ENCODE measurements at places on chromosomes 3 and 15.

DNA sequence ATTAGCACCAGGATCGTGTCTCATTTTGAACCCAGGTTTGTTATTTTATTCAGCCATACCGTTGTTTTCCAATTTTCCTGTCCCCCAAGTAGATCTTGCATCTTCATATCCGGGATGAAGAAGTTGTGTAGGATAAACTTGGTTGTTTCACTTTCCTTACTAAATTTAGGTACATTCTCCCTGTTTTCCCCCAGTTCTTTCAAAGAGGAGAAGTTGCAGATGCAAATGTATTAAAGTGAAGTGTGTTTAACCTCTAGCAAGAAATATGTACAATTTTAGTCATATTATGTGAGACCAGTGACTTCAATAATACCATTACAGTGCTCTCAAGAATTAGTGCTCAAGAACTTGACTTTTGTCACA is 1.3 kb downstream of the ATXN7 start:
- DNase-seq: no peak
- no peaks in the 10 kb centered on the region for H3K36me3 ChIP-seq
- H3K27ac ChIP-seq: no peak overlapping the region
- H3K27me3 ChIP-seq: no peaks in the 10 kb centered on the region
- H3K4me1 ChIP-seq: peaks cover 27% of the 10 kb centered on the region

DNA sequence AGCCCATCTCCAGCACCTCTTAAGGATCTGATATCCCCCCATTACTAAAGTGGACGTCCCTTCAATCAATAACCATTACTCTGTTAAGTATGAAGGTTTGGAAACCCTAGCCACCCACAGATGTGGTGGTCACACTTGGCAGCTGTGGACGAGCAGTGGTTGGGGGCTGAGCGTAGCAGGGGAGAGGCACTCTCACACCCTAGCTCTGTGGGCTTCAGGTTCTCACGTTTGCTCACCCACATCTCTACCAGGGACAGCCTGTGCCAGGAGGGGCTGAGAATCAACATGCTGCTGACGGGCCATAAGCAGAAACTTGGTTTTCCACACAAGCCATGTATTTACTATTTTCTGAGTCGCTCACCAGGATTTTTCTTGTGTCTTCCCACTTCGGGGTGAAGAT is 287.2 kb downstream of the ADAMTS17 start:
- no peaks in the 10 kb centered on the region for H3K4me1 ChIP-seq
- no peaks in the 10 kb centered on the region for H3K36me3 ChIP-seq
- H3K4me3 ChIP-seq: no peak overlapping the region
- H3K27ac ChIP-seq: no peak overlapping the region

DNA sequence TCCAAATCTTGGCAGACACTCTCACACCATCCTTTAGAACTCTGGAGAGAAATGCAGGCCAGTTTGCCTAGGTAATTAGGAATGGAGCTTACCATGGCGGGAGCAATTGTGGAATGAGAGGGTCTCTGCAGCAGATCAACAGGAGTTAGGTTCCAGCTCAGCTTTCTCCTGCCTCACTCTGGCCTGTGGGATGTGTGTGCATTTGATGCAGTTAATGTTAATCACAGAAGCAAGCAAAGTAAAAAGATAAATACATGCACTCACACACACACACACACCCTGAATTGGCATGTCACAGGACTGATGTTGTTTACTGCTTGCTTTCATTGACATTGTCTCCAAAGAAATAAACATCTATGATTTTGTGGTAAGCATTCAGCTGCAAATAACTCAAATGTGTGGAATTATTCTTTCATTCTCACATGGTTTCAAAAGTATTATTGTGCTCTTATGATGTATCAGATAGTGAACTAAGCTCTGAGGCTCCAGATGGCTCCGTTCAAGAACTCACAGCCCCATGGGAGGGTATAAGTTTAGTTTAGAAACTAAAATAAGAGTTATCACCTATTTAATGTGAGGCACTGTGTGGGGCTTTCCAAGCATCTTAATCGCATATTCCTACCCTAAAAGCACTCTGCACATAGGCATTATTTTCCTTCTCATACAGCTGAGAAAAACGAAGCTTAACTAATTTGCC is 31.3 kb upstream of the BFSP2 start:
- H3K36me3 ChIP-seq: no peaks in the 10 kb centered on the region
- H3K4me3 ChIP-seq: no peak overlapping the region
- H3K27me3 ChIP-seq: no peaks in the 10 kb centered on the region
- no peak overlapping the region for H3K27ac ChIP-seq

DNA sequence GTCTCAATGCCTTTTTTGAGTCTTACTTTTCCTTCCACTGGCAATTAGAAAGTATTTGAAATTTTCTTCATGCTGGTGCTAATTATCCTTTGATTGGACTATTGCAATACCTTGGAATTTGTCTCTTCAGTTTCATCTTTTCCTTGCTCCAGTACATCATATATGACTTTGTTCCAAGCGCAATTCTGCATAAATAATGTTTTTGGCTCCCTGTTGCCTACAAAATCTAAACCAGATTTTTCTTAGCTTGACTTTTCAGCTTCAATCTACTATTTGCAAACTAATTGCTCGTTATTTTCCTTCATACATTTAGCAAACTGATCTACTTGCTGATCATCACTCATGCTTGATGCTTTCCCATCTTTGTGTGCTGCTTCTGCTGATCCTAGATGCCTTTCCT is 230.8 kb upstream of the GPR149 start:
- no peaks in the 10 kb centered on the region for H3K27me3 ChIP-seq
- H3K4me1 ChIP-seq: no peaks in the 10 kb centered on the region
- no peak for DNase-seq
- no peaks in the 10 kb centered on the region for H3K36me3 ChIP-seq
- H3K27ac ChIP-seq: no peak overlapping the region
- H3K4me3 ChIP-seq: no peak overlapping the region

DNA sequence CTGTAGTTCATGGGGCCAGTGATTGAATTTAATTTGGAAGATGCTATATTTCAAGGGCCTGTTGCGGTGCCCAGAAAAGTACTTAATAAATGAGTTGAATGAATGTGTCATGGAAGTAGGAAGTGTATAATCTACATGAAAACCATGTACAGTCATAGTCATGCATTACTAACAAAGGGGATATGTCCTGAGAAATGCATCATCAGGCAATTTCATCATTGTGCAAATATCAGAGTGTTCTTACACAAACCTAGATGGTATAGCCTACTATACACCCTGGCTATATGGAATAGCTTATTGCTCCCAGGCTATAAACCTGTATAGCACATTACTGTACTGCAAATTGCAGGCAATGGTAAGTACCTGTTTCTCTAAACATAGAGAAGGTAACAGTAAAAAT is 10.7 kb upstream of the MYO5C start:
- H3K36me3 ChIP-seq: peaks cover 6% of the 10 kb centered on the region
- no peak for DNase-seq
- H3K4me1 ChIP-seq: peaks cover 5% of the 10 kb centered on the region
- H3K4me3 ChIP-seq: no peak overlapping the region
- H3K27ac ChIP-seq: no peak overlapping the region
- no peaks in the 10 kb centered on the region for H3K27me3 ChIP-seq

DNA sequence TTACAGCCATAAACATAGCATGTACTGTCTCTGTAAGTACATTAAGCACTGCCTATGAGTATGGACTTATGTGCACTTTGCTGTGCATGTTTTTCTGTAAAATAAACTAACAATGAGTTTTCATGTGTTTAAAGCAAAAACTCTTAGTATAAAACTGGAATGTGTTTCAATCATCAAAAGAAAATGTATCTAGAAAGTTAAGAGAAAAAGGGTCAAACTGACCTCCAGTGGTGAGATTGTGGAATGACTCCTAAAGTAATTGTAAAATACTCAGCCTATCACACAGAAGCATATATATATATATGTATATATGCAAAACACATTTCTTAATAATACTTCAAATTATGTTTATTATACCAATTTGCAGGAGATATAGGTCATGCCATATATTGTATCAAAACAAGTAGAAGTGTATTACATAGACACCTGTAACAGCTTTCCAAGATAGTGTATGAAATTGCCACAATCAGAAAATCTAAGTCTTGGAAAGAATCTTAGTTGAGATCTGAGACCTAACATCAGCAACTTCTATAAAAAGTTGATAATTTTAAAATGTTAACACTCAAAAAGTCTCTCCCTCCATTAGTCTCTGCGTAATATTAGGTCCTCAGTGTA is 199.6 kb downstream of the FMN1 start:
- no peak overlapping the region for H3K4me3 ChIP-seq
- no peak overlapping the region for H3K27ac ChIP-seq
- no peaks in the 10 kb centered on the region for H3K4me1 ChIP-seq
- no peaks in the 10 kb centered on the region for H3K27me3 ChIP-seq
- H3K36me3 ChIP-seq: no peaks in the 10 kb centered on the region

- H3K27ac ChIP-seq: no peak overlapping the region
- no peaks in the 10 kb centered on the region for H3K27me3 ChIP-seq
- no peaks in the 10 kb centered on the region for H3K36me3 ChIP-seq
- no peaks in the 10 kb centered on the region for H3K4me1 ChIP-seq
- no peak overlapping the region for H3K4me3 ChIP-seq
Measured at GRCh38 chr15:81723113-81723651, 322.6 kb downstream of the MEX3B start.

DNA sequence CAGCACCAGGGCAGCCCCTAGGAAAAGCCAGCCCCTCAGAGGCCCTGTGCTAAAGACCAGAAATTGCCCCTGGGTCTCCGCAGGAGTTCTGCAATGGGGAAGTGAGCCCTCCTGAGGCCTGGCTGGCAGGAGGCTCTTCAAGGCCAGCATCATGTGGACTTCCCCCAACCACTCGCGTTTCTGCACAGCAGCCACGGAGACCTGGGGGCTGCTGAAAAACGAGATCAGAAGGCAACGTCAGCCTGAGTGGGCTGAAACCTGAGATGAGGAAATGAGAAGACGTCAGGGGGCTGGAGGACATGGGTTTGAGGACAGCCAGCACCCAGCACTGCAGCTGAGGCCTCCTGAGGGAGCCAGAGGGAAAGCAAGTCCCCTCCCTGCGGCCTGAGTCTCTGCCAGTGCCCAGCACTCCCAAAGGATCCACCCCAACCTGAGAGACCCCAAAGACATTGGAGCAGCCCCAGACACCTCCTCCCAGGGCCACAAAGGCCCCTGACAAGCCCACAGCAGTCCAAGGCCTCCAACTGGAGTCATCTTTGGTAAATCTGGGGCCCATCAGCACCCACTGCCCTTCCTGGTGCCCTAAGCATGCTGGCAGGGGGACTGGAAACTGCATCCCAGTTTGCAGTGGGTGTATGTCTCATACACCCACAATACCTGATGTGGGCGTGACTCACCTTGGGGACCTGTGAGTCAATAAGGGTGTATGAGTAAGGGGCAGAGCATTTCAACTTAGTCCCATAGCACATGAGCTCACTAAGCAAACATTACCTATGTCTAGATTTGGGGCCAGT is 29.2 kb upstream of the CYP11A1 start:
- no peaks in the 10 kb centered on the region for H3K27me3 ChIP-seq
- H3K4me1 ChIP-seq: peaks cover 26% of the 10 kb centered on the region
- no peaks in the 10 kb centered on the region for H3K36me3 ChIP-seq
- DNase-seq: no peak
- H3K4me3 ChIP-seq: no peak overlapping the region

GRCh38 chr3:122586098-122586497 is 8.6 kb downstream of the PARP15 start:
- peaks cover 11% of the 10 kb centered on the region for H3K36me3 ChIP-seq
- H3K27ac ChIP-seq: no peak overlapping the region
- H3K4me3 ChIP-seq: no peak overlapping the region
- no peaks in the 10 kb centered on the region for H3K4me1 ChIP-seq

- H3K4me1 ChIP-seq: no peaks in the 10 kb centered on the region
- no peak overlapping the region for H3K27ac ChIP-seq
- DNase-seq: no peak
- no peak overlapping the region for H3K4me3 ChIP-seq
- no peaks in the 10 kb centered on the region for H3K27me3 ChIP-seq
Measured at GRCh38 chr3:39423436-39423970, 17.0 kb downstream of the RPSA start.

GRCh38 chr3:73884361-73884760 is 259.6 kb upstream of the PDZRN3 start:
- H3K4me1 ChIP-seq: no peaks in the 10 kb centered on the region
- H3K27ac ChIP-seq: no peak overlapping the region
- DNase-seq: no peak
- H3K36me3 ChIP-seq: no peaks in the 10 kb centered on the region
- no peak overlapping the region for H3K4me3 ChIP-seq

DNA sequence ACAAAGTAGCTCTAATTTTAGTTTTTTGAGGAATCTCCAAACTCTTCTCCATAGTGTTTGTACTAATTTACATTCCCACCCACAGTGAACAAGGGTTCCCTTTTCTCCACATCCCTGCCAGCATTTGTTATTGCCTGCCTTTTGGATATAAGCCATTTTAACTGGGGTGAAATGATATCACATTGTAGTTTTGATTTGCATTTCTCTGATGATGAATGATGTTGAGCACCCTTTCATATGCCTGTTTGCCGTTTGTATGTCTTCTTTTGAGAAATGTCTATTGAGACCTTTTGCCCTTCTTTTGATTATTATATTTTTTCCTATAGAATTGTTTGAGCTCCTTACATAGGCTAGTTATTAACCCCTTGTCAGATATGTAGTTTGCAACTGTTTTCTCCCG is 239.9 kb upstream of the TPM1 start:
- H3K4me3 ChIP-seq: no peak overlapping the region
- H3K4me1 ChIP-seq: no peaks in the 10 kb centered on the region
- H3K27me3 ChIP-seq: no peaks in the 10 kb centered on the region
- H3K27ac ChIP-seq: no peak overlapping the region
